Psoas muscle (tissue), 8 donors: ENCODE measurements at places on chromosomes 4 and X. TPM values are rescaled to one million over a fixed set of nuclear protein-coding genes. Genes with fewer than 3 reads are reported as not detected.
A peak's percentile ranks its signal among the peaks of the same experiment; 100 is the strongest.

The ACE2 gene
- 0.42 TPM for polyA plus RNA-seq

DNA sequence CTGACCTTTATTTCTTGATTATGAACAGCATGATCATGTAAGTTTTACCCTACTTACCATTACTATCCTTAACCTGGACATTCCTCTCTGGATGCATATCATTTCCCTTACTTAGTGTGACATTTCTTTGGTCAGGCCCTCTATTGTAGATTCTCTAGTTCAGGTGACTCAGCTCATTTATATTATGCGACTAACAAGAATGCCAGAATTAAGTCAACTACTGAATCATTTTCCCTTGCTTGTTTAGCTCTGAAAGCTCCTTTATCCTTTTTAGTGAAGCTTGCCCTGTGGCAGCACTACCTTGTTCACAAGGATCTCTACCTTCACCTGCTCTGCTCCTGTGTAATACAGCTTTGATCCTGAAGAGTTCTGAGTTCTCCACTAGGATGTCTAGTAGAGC, 15.1 kb upstream of the UGT2B17 start:
- DNase-seq, result no peak

The RPA4 gene
- 0.47 TPM for polyA plus RNA-seq

DNA sequence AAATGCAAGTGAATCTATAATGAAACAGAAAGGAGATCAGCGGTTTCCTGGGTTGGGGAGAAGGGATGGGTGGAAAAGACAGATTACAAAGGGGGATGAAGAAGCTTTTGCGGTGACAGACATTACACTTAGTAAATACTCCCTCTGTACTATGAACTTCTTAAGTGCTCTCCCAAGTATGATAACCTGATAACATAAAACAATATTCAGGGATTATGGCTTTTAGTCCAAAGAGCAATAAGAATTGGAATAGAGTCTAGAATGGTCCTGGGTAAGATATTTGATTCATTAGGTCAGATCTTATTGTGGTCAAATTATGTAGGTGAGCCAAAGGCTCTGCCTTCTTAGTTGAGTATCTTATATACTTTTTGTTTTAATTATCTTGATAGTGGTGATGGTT, 9.2 kb downstream of the LRRC66 start:
- DNase-seq, result no peak

DNA sequence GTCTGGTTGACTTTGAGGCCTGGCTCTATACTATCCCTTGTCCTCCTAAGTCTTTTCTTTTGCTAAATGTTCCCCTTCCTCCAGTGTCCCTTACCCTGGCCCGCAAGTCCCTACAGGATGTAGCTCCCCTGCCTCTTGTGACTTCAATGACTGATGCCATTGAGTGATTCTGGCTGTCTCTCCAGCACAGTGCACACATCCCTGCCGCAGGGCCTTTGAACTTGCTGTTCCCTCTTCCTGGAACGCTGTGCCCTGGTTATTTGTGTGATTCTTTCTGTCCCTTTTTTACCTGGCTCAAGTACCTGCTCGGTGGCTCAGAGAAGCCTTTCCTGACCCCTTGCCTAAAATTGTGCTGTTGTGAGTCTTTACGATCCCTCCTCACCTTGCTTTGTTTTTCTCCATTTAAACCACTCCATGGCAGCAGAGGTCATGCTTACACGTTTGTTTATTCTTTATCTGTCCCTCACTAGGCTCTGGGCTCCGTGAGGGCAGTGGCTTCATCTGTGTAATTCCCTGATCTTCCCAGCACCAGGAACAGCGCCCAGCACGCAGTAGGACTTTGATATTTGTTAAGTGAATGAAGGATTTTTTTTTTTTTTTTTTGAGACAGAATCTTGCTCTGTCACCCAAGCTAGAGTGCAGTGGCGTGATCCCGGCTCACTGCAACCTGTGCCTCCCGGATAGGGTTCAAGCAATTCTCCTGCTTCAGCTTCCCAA, 17.6 kb downstream of the MSX1 start:
- DNase-seq, result no peak

The TMPRSS11F gene
- not detected for polyA plus RNA-seq

GRCh38 chrX:56232221-56233082, at the start of gene KLF8:
Gene KLF8, plus strand, starts transcription at chrX:56232356. Its CDS starts 979 bp downstream, at chrX:56233335.
- peak; percentile 33 for DNase-seq

GRCh38 chr4:187575706-187576105, 419.9 kb upstream of the ZFP42 start:
- DNase-seq, result no peak

DNA sequence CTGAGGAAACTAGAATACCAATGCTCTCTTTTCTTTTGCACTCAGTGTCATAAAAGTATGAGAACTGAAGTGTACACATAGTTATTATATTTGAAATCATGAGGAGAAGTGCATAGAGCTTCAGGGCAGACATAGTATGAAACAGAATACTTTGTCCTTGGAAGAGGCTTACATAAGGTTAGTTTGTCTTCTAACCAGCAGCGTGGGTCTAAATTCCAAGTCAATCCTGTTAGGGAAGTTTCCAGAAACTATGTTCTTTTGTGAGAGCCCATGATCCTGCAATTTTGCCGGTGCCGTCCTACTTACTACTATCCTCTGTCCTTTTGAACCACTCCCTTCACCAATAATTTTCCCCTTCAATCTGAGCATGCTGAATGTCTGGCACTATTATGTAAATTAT, 156.2 kb downstream of the PABPC4L start:
- DNase-seq, result no peak

- DNase-seq, result no peak
These were observed 112.3 kb downstream of the NYX start for GRCh38 chrX:41559235-41560052.

DNA sequence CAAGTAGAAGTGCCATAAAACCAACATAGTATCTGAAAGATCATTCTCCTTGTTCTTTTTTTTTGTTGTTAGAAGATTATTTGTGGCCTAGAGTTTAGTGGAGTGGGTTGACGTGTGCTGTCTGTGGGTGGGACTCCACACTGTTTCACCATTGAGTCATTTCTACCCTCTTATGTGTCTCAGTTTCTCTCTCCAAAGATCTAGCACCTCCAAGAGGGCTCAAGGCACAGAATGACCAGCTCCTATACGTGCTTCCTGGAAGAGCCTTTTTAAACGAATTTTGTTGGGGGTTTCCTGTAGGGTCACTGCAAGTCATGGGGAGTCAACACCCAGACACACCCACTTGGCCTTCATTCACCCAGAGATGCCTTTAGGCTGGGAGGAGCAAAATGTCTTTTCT, 150.1 kb downstream of the KLF8 start:
- no peak for DNase-seq

The SPANXA2 gene
- not detected for polyA plus RNA-seq

GRCh38 chr4:56650262-56651055, 30.6 kb downstream of the HOPX start:
- DNase-seq, result no peak

The CT45A5 gene
- not detected for polyA plus RNA-seq

- DNase-seq, result no peak
These were observed 5.3 kb downstream of the MBNL3 start for GRCh38 chrX:132483488-132483887.

The RBBP7 gene
- 85.0 TPM for polyA plus RNA-seq

DNA sequence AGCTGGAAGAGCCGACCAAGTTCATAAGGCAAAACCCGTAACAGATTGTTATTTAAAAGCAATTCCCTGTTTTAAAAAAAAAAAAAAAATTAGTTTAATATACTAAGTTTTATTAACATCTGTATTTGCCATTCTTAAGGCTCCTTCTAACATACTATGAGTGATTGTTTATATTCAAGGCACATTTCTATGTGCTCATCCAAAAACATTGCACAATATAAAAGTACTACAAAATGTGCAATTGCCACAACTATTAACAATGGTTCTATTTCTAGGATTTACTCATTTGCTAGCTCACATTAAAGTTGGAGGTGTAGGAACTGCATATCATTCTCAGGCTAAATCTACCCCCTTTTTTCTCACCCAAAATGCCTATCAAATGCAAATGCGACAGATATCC, 46.1 kb downstream of the CNOT6L start:
- DNase-seq, result no peak

- no peak for DNase-seq
These were observed 66.3 kb upstream of the MAD2L1 start for GRCh38 chr4:120132935-120133334.

The NPY1R gene
- polyA plus RNA-seq, result 0.29 TPM

DNA sequence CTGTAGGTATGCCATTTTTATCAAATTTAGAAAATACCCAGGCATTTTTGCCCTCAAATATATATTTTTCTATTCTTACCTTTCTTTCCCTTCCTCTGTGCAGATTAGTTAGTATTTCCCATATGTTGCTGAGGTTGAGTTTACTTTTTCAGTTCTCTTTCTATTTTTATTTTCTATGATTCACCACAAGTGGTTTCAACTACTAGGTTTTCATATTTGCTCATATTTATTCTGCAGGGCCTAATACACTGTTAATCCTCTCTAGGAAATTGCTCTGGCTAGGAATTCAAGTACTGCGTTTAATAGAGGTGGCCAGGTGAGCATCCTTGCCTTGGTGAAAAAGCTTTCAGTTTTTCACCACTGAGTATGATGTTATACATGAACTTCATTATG, 1535.3 kb upstream of the PCDH10 start:
- no peak for DNase-seq

- no peak for DNase-seq
These were observed 62.5 kb downstream of the KIAA0232 start for GRCh38 chr4:6845027-6845426.

The PCDH10 gene
- 0.01 TPM for polyA plus RNA-seq

The SSX4 gene
- not detected for polyA plus RNA-seq

The NKX6-1 gene
- polyA plus RNA-seq, result not detected

The SCML2 gene
- polyA plus RNA-seq, result 2.3 TPM
